ACHN (cell line): ENCODE measurements at places on chromosomes 16 and 17.
A peak's percentile ranks its signal among the peaks of the same experiment; 100 is the strongest.

- DNase-seq, result no peak
Measured at GRCh38 chr16:88453217-88453531, at the start of gene ZFPM1. Gene ZFPM1 (plus strand): TSS chr16:88453280. CDS start chr16:88453639, 359 bp downstream.

DNA sequence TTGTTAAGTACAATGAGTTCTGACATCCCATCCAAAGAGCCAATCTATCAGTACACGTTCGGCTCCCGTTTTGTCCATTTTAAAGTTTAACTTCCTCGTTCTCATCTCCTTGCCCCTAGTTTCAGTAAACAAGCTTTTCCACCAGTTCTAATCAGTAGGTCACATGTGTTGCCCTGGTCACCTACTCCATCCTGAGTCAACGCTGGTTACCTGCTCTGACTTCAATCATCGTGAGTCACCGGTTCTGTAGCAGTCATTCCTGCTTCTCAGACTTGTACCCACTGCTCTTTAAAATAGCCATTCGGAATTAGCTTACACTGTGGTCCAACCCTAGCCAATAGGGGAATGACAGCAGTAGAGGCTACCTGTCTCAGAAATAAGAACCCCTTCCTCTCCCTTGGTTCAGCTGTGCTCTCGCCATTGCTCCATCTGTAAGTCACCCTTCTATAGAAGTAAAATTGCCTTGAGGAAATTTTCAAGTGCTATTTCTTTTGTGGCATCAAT lies 191.0 kb downstream of the CPPED1 start:
- peak; percentile 75 for DNase-seq

DNA sequence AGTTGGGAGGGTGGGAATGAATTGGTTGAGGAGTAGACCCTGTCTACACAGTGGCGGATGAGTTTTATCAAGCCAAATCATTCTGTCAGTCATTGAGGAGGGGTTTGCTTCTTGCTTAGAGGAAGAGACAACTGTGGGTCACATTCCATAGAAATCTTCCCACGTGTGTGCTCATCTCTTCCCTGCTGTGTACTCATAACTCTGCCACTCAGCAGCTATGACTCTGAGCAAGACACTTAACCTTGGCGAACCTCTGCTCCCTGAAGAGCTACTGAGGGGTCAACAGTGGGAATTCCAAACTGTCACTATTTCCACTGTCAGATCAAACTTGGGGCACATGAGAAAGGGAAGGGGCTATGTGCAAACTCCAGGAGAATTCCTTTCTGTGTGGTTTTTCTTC lies 72.6 kb upstream of the COX10 start:
- no peak for DNase-seq

DNA sequence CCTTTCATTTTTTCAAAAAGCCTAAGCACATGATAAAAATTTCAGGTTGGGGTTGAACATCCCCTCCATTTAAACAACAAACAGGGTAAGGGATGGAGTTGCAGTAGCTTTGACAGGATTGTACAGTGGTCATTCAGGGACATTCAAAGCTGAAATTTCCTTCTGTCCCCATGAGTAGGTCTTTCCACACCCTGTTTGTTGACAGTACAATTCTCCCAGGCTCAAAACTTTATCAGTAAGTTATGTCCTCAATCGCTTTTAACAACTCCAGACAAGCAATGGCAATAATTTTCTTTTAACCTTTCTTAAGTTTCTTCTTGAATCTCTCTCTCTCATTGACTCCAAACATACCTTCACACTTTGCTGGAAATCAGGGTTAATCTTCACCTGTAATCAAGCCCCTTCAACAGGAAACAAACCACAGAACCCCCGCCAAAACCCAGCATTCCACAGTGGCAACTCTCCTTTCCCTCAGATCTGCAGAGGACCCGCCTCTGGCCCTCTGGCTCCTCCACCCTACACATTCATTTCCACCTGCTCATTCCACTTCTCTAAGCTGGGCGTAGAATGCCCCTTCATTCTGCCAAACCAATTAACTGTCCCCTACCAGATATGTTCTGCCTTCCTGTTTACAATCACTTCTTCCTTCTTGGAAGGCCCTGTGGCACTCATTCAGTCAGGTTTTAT lies 20.7 kb downstream of the TXNDC11 start:
- no peak for DNase-seq

- DNase-seq, result no peak
Measured at GRCh38 chr16:83100679-83101078, 473.9 kb downstream of the CDH13 start.

- no peak for DNase-seq
Measured at GRCh38 chr17:57462007-57462579, 205.8 kb downstream of the MSI2 start.

- no peak for DNase-seq
Measured at GRCh38 chr17:34207572-34207971, 47.5 kb upstream of the CCL2 start.

DNA sequence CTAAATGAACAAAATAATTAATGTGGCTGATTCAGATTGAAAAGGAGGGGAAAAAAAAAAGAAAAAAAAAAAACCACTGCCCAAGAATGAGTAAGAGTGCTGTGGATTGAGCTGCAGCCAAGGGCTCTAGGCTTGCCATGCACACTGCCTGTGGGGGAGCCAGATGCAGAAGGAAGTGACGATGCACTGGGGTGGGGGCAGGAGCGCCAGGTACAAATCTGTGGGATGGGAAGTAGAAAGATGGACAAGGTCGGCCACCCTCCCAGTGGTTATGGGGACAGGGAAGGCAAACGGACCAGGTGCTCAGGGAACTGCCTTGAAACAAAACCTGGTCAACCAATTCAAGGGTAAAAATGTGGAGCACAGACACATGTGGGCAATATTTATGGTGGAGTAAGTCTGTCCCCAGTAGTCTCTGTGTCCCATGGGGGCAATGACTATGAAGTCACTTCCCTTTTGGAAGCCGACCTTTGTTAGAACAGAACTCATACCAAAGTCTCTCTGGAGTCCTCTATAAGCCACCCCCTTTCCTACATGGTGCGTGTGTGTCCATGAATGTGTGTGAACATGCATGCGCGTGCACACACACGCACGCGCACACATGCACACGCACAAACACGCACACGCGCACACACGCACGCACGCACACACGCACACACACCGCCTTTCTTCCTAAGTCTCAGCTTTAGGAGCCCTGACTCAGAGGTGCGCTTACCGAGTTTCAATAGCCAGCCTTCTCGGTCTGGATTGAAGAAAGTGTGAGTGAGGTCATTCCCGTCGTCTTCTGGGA lies 84.3 kb downstream of the CYTH1 start:
- no peak for DNase-seq
